Smooth muscle cell of trachea (primary cell): ENCODE measurements at places on chromosomes 16 and 17. TPM values are rescaled to one million over a fixed set of nuclear protein-coding genes. Genes with fewer than 3 reads are reported as not detected.

The WNT9B gene
- 0.44 TPM in 1 of 2 replicates, not detected in the other for total RNA-seq

The HAP1 gene
- total RNA-seq: under 0.01 and 0.17 TPM in 2 replicates

The KAT2A gene
- total RNA-seq: 7.0 and 10.8 TPM in 2 replicates

The SLFN12 gene
- total RNA-seq: 27.3 and 34.6 TPM in 2 replicates

The MT1M gene
- total RNA-seq: 2.6 and 5.1 TPM in 2 replicates

The OMG gene
- 5.7 and 17.4 TPM in 2 replicates for total RNA-seq

The EVPL gene
- under 0.01 TPM in 1 of 2 replicates, not detected in the other for total RNA-seq

The KRTAP9-8 gene
- total RNA-seq: not detected in 2 replicates

The OR2C1 gene
- 0.83 TPM in 1 of 2 replicates, not detected in the other for total RNA-seq

The TMEM186 gene
- total RNA-seq: 4.6 and 7.4 TPM in 2 replicates

The SLFN12L gene
- total RNA-seq: 0.15 and 0.17 TPM in 2 replicates

The PRSS33 gene
- not detected in 2 replicates for total RNA-seq

The NETO2 gene
- 4.3 and 7.0 TPM in 2 replicates for total RNA-seq

The PLXDC1 gene
- 11.8 and 18.5 TPM in 2 replicates for total RNA-seq

The CCL16 gene
- total RNA-seq: not detected in 2 replicates

The ADAM11 gene
- 0.44 and 0.99 TPM in 2 replicates for total RNA-seq

The KRT23 gene
- total RNA-seq: 0.17 and 0.87 TPM in 2 replicates

The IKZF3 gene
- total RNA-seq: 0.33 TPM in 1 of 2 replicates, not detected in the other

The TMEM92 gene
- under 0.01 TPM in 2 replicates for total RNA-seq

The OR3A3 gene
- not detected in 2 replicates for total RNA-seq

The KRTAP2-1 gene
- not detected in 2 replicates for total RNA-seq

The TEFM gene
- total RNA-seq: 7.8 and 14.7 TPM in 2 replicates

The SERPINF2 gene
- 0.33 TPM in 1 of 2 replicates, not detected in the other for total RNA-seq

The WSCD1 gene
- under 0.01 and 0.15 TPM in 2 replicates for total RNA-seq

The TLCD3B gene
- total RNA-seq: not detected in 2 replicates

The GJD3 gene
- 3.8 and 16.2 TPM in 2 replicates for total RNA-seq

The BTBD17 gene
- total RNA-seq: 0.17 TPM in 1 of 2 replicates, not detected in the other

The ETV4 gene
- 1.2 and 1.5 TPM in 2 replicates for total RNA-seq

The TP53TG3F gene
- not detected in 2 replicates for total RNA-seq

The NPIPA8 gene
- not detected in 2 replicates for total RNA-seq

The FAM171A2 gene
- total RNA-seq: 3.5 and 15.2 TPM in 2 replicates

The SLC12A3 gene
- total RNA-seq: not detected in 2 replicates

The MMP28 gene
- total RNA-seq: 1.2 TPM in 1 of 2 replicates, not detected in the other

The CKLF gene
- 27.6 and 56.9 TPM in 2 replicates for total RNA-seq

The CRLF3 gene
- 11.7 and 19.1 TPM in 2 replicates for total RNA-seq

The TCAP gene
- total RNA-seq: 0.29 and 0.50 TPM in 2 replicates

The XAF1 gene
- 20.4 and 32.1 TPM in 2 replicates for total RNA-seq

The SMIM36 gene
- not detected in 2 replicates for total RNA-seq

The NUPR1 gene
- 14.7 and 20.8 TPM in 2 replicates for total RNA-seq

The DNAH9 gene
- not detected in 2 replicates for total RNA-seq

The RARA gene
- 8.6 and 14.7 TPM in 2 replicates for total RNA-seq

The BMERB1 gene
- 61.5 and 67.6 TPM in 2 replicates for total RNA-seq

The NPTX1 gene
- 148 and 230 TPM in 2 replicates for total RNA-seq

The CEP295NL gene
- total RNA-seq: 4.6 and 6.8 TPM in 2 replicates

The PYDC1 gene
- total RNA-seq: not detected in 2 replicates
